ENCODE measurements at places on chromosomes 4 and X.

DNA sequence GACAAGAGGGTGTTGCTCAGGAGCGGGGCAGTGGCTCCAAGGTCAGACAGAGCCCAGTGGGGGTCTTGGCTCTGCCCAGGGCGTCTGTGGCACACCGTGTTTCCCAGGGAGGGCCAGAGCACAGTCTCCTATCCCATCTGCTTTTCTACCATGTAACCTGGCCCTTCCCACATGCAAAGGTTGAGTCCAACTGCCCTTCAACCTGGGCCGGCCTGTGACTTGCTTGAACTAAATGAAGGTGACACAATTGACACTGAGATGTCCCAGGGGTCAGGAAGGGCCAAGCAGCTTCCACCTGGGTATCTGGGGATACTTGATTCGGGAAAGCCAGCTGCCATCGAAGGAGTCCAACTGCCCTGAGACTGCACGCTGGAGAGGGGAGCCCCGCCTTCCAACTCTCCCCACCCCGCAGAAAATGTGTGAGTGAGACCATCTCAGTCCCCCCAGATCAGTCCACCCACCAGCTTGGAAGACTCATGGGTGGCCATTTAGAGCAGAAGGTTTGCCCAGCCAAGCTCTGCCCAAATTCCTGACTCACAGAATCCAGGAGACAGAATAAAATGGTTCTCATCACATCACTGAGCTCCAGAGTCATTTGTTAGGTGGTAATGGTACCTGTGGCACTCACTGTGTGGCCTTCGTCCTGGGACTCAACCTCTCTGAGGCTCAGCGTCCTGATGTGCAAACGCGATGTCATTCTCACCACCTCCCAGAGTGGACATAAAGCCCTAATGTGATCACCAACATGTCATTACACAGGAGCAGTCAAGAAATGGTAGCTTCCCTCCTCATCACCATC is 18.1 kb downstream of the PPP2R2C start:
- no peak for DNase-seq

GRCh38 chr4:188987011-188987410 is 847.8 kb downstream of the TRIML1 start:
- no peak for DNase-seq

DNA sequence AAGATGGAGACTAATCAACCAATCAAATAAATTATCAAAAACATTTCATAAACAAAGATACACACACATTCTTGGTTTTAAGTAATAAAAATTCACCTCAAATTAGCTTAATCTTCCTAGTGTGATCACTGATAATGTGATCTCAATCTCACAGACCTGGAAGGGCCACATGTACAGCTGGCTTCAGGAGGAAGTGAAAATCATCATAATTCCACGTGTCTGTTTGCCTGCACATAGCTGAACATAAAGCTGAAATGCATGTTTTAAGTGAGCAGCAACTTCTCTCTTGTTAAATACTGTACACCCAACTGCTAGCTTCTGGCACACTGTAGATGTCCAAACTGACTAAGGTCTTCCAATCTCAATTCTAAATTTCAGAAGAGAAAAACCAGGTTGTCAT is 53.8 kb downstream of the ARHGAP6 start:
- DNase-seq, result no peak

GRCh38 chr4:34851411-34851810 is 1392.9 kb downstream of the ARAP2 start:
- no peak for DNase-seq

GRCh38 chrX:15864629-15865028 is 10.0 kb upstream of the AP1S2 start:
- DNase-seq, result no peak

GRCh38 chrX:3141031-3141430 is 99.8 kb downstream of the ARSF start:
- DNase-seq, result no peak

DNA sequence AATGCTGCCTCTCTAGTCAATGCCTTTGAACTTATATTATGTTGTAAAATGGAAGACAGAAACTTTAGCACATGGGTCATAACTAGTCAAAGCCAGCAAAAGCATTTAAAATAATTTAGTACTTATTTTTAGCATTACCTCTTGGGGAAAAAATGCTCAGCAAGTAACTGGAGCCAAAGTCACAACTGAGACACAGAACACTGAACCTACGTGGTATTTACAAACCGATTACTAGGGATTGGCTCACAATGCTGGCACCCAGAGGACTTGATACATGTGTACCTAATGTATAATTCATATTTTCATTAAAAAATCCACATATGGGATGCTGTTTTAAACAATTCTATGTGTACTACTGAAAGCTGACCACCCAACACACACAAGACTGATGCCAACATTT is 38.4 kb downstream of the PHKA2 start:
- DNase-seq, result no peak

DNA sequence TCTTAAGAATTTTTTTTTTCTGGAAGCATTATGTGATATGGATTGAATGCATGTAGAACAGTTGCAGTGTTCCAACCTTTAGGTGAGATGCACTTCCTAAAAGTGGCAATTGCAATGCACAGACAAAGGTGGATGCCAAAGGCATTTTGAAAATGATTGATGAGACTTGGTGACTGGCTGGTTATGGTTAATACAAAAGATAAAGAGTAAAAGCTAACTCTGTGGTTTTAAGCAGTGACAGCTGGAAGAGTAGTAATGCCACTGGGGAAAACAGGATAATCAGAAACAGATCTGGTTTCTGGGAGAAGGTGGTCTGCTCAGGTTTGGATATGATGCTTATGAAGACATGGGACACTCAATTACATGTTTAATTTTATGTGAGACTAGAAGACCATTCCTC is 345.6 kb downstream of the RPA4 start:
- DNase-seq, result no peak

DNA sequence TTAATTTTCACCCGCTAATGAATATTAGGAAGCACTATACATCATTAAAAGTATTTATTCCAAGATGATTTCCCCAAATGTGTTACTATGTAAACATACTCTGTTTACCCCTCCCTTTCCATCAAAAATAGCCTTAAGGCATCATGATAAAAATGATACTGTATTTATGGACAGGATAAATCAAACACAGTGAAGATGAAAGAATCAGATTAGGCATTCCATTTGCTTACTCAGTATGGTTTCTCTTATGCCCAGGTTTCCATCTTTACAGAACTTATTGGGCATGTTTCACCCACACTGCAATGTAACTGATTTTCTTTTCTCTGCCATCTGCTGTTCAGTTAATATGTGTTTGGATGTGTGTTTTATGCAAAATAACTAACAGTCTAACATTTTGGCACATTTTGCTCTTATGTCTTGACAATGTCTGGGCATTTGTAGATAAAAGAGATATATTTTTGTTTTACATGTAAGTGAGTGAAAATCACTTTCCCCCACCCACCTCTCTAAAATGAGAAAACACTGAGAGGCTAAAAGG is 445.2 kb downstream of the RPA4 start:
- DNase-seq, result no peak

DNA sequence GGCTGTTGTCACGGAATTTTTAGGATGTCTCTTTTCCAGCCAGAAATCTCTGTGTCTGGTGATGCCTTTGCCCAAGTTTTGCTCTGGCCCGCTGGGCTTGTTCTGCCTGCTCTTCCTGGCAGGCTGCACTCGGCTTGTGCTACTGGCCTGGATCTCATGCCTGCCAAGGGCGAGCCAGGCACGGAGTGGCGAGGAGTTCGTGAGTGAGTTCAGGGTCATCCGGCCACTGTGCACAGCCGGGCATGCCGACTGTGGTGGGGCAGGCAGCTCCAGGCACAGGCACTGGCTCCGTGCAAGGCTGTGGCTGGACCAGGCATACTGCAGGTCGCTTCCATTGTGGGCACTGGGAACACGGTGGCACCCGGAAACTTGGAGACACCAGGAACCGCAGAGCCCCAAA is 129.1 kb downstream of the ARHGAP10 start:
- no peak for DNase-seq

DNA sequence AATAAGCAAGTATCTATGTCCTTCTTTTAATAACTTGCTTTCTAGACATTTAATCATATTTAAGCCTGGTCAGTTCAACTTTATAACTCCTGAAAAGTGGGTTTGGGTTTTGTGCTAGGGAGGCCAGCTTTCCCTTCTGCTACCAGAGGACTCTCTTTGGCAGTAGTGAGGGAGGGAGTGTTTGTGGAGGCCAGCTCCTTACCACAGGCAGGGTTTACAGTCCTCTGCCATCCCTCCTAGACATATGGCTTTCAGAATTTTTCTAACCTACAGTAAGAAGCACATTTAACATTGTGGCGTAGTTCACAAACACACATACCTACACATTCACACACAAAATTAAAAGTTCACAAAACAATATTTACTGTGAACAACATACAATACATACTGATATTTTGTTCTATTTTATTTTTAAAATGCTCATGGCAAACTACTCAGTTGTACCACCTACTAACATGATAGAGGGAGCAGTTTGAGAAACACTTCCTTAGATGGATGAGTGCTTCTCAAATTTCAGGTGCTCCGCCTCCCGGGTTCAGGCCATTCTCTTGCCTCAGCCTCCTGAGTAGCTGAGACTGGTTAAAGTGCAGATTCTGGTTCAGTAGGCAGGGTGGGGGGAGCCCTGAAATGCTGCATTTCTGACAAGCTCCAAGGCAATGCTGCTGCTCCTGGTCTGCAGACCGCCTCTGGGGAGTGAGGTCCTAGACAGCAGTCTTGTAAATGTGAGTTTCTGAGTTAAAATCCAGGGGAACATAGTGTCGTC is 86.7 kb downstream of the PTTG2 start:
- no peak for DNase-seq

DNA sequence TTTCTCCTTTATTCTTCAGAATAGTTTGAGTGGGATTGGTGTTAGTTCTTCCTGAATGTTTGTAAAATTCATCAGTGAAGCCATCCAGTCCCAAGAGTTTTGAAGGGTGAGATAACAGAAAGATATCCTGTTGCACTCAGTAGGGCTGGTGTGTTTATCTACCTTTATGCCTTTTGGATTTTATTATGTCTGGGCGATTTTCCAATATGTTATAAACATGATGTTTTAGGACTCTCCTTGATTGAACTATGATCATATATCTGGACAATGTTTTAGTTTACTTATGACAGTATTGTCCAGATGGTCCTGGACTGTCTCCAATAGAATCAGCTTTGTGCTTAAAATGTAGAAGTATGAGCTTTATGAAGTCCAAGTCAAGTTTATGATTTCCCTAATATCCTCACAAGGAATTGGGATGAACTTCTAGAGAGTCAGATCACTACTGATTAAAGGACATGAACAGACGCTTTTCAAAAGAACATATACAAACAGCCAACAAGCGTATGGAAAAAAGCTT is 77.6 kb upstream of the ITM2A start:
- DNase-seq, result no peak

DNA sequence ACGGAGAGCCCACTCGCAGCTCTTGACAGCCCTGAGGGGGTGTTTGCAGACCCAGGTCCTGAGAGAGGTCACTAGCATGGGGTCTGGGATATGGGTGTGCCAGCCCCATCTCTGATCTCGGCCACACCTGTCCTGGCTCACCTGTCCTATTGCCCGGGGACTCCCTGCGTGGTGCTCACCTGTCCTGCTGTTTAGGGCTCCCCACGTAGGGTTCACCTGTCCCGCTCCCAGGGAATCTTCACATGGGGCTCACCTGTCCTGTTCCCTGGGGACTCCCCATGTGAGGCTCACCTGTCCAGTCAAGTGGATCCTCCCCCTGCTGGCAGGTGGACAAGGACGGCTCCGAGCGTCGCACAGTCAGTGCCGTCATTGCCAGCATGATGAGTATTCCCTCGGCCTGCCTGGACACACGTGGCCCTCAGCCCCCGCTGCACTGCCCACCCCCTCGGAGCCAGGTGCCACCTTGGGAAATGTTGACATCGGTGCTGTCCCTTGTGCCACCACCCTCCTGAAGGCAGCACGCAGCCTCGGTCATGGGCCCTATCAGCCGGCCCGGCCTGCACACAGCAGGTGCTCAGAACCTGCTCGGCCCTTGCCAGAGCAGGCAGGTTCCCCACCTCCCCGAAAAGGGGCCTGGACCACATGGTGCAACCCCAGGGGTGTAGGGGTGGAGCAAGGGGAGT is 6.3 kb downstream of the SLC49A3 start:
- no peak for DNase-seq

Measured in lower lobe of right lung (tissue), 2 donors.